ENCODE measurements at places on chromosomes 11 and 22.
A peak's percentile ranks its signal among the peaks of the same experiment; 100 is the strongest.

- DNase-seq = no peak
These were observed 51.4 kb upstream of the WNT7B start for GRCh38 chr22:46028106-46028991.

DNA sequence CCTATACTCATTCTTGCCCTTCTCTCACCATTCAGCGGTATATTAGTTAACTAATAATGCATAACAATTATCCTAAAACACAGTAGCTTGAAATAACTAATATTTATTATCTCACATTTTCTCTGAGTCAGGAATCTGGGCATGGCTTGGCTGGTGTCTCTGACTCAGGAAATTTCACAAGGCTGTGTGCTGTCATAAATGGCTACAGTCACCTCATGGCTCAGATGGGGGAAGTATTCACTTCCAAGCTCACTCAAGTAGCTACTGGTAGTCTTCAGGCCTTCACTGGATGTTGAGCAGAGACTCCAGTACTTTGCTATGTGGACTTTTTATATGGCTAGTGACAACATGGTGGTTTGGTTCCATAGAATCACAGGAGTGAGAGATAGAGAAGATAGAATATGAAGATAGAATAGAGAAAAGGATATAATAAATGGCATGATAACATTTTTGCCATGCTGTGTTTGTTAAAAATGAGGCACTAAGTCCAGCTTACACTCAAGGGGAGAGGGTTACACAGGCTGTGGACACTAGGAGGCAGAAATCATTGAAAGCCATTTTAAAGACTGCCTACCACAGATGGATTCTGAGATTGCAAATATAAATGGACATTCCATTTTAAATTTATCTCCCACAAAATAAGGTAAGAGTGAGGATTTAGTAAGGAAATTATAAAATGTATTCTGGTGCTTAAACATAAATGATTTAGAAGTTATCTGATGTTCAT lies 997.8 kb upstream of the CHORDC1 start:
- no peak for DNase-seq

- no peak for DNase-seq
These were observed 1.2 kb downstream of the MICALL1 start for GRCh38 chr22:37907036-37907954.

GRCh38 chr22:46730568-46731245 lies 7.3 kb downstream of the CERK start:
- DNase-seq = no peak

DNA sequence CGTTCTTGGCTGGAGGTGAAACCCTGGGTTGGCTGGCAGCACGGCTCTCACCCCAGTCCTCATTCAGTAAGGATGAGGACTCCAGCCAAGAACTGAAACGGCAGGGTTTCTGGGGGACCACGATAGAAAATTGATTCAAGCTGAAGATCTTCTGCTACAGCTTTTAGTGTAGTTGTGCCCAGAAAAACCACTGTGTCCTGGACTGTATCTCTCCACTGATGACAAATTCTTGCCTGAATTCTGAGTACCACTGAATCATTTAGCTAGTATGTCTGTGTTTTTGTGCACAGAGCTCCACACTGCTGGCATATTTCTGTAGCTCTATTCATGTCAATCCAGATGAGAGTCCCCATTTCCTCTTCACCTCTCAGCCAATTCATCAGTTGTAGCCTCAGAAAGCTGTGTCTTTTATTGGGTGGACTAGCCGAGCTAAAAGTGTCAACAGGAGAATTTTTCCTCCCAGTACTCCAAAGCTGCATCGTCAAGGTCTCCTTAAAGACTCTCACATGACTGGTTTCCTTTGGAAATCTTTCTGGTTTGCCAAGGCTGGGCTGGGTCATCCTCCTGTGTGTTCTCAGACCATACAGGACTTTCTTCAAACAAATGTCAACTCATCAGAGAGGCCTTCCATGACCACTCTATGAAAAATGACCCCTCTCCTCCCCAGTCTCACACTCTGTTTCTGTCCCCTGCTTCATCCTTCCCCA lies 144.6 kb downstream of the LDLRAD3 start:
- DNase-seq = no peak

DNA sequence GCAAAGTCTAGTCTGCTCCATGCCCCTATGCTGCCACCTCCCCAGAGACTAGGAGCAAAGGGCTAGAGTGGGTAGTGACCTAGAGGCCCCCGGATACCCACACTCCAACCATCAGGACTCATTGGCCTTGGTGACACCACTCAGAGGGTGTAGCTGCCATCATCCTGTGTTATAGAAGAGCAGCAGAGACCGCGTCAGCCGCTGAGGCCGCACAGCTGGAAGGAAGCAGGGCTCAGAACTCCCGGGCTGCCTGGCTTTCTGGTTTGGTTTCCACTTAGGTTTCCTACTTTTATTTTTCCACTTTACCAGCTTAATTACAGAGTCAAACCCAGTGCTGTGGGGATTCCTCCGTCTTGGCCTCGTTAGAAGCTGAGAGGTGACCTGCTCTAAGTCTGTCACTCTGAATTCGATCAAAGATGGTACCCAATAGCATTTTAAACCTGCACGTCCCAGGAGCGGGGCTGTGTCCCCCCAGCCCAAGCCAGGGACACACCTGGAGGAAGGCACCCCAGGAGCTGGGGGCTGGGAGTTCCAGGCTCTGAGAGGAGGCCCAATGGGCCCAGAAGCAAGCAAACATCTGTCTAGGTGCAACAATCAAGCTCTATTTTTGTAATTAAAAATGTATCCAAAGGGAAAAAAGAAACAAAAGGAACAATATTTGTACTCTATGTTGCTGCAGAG lies 2.1 kb upstream of the CDKN1C start:
- no peak for DNase-seq

GRCh38 chr22:38122616-38123015 lies 12.1 kb upstream of the BAIAP2L2 start:
- DNase-seq = no peak

DNA sequence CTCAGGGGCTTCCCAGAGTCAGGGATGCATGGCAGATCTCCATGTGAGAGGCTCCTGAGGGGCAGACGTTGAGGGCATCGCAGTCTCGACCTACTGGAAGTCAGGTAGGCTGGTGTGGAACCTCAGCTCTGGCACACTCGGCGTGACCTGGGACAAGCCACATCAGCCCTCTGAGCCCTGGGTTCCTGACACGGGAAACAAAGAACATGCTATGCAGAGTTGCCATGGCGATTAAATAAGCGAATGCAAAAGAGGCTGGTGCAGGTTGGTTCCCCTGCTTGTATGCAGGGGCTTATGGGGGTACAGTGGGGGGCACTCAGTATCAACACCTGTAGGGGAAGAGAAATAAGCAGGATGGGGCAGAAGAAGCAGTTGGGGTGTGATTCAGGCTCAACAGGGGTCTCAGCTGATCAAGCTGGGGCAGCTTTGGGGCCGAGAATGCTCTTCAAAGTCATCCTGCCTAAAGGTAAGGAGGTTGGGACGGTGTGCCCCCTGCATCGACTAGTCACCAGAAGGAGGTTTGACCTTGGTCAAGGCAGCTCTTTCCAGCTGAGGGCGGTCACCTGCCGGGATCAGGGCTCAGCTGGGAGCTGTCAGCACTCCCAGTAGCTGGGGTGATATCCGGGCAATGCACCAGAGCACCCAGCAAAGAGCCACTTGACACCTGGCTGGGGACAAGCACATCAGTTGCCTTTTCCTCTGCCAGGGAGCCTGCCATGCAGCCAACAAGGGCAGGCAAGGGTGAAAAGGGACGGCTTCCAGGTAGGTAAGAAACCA lies 442.7 kb downstream of the MIAT start:
- no peak for DNase-seq

- DNase-seq = no peak
These were observed 87.3 kb upstream of the CTSC start for GRCh38 chr11:88424881-88425280.

- DNase-seq = peak; percentile 23
These were observed 44.7 kb downstream of the CCDC90B start for GRCh38 chr11:83241291-83241946.

- no peak for DNase-seq
These were observed 46.9 kb downstream of the LUZP2 start for GRCh38 chr11:24543771-24544170.

DNA sequence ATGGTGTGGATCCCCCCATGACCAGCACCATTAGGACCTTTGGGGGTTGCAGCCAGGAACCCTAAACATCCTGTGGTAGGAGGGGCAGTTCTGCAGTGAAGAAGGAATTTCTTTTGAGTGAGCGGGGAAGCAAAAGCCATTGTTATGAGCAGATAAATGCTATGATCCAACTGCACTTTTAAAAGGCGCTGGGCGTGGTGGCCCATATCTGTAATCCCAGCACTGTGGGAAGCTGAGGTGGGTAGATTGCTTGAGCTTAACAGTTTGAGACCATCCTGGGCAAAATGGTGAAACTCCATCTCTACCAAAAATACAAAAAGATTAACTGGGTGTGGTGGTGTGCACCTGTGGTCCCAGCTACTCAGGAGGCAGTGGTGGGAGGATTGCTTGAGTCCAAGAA lies 5.9 kb upstream of the TOMM22 start:
- no peak for DNase-seq

DNA sequence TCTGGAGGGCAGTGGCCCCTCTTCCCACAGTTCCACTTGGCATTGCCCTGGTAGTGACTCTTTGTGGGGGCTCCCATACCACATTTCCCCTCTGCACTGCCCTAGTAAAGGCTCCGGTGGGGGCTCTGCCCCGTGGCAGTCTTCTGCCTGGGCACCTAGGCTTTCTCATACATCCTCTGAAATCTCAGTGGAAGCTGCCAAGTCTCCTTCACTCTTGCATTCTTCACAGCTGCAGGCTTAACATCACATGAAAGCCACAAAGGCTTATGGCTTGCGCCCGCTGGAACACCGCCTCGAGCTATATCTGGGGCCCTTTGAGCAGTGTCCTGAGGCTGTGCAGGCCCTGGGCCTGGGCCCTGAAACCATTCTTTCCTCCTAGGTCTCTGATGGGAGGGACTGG lies 25.3 kb downstream of the PLEKHB1 start:
- no peak for DNase-seq

- DNase-seq = no peak
These were observed 73.5 kb upstream of the PITPNB start for GRCh38 chr22:27992294-27993165.

DNA sequence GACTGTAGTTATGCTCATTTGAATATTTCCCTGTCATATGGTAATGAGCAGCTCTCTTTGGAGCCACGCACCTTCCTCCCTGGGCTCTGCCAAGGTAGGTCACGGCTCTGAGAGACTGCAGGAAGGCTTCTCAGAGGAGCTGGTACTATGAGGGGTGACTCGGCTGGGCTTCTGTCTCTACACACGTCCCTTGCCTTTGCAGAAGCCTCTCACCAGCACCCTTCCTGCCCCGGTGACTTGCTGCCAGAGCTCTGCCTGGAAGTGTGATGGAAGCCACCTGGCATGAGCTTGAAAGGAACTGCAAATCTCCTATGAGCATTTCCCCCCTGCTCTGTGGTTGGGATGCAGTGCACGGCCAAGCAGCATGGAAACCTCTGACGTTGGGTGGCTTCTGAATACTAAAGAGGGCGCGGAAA lies 74.2 kb downstream of the KIRREL3 start:
- DNase-seq = no peak

- no peak for DNase-seq
These were observed 13.2 kb downstream of the ASPHD2 start for GRCh38 chr22:26442086-26442756.

DNA sequence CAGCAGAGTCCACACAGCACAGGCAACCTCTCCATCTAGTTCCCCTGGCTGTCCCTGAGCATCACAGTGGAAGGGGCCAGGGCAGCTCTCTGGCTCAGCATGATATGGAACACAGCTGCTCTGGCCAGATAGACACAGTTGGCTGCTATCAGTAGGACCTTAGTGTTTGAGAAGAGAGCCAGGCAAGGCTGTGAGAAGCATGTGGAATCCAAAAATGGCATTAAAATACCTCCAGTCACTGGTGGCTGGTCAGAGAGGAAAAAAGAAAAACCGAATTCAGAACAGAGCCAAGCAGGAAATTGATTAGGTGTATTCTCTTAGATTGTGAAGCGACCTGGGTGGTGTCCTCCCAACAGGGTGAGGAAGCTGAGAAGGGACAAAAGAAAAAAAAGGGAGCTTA lies 27.9 kb downstream of the SERPINH1 start:
- DNase-seq = no peak

DNA sequence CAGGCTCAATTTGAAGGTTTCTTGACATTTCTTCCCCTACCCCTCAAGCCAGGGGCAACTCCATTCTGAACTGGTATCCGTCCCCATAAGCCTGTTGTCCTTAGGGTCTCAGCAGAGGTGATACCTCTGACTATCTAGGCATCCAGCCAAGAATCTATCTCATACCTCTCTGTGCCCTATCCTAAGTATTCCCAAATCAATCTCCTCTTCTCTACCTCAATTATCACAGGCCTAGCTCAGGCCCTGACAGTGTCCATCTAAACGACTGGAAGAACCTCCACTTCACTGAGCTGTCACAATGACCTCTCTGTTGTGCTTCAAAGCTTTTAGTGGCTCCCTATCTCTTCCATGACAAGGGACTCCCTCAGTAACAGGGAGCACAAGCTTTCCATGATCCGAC lies 26.9 kb downstream of the HIRA start:
- no peak for DNase-seq

DNA sequence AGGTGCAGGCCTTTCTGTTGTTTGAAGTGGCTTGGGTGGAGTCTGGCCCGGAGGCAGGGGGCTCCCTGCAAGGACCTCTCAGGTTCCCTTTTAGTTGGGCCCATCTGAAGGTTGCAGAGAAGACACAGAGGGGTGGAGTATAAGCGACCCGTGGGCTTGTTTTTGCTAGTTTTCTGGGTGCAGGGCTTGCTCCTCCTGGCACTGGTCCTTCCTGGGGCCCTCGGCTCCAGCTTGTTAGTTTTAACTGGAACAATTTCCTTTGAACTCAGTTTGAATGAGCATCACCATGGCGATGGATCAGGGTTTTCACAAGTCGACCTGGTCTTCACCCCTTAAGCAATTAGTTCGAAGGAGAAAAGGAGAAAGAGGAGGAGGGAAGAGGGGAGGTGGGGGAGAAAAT lies 28.5 kb upstream of the OAF start:
- no peak for DNase-seq

DNA sequence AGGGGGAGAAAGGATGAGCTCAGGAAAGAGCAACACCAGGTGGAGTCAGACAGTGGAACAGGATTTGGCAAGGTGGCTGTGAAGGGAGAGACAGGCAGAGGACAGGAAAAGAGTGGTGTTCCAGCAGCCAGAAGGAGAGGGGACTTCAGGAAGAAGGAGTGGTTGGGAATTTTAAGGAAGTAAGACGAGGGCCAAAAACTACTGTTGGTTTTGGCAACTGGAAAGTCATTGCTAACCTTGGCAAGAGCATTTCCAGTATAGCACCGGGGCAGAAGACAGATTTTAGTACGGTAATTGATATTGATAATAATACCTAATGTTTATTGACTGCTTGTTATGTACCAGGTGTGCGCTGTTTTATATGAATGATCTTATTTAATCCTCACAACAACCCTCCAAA lies 15.4 kb upstream of the DDX6 start:
- DNase-seq = no peak

GRCh38 chr11:118635237-118635591 lies 27.8 kb downstream of the PHLDB1 start:
- DNase-seq = no peak

GRCh38 chr11:114263513-114264170 lies 32.6 kb upstream of the NNMT start:
- no peak for DNase-seq

GRCh38 chr11:115760461-115761320 lies 256.5 kb upstream of the CADM1 start:
- DNase-seq = no peak

- DNase-seq = peak; percentile 65
These were observed 19.0 kb downstream of the POLD3 start for GRCh38 chr11:74611369-74611861.

- no peak for DNase-seq
These were observed 300.0 kb upstream of the DDI1 start for GRCh38 chr11:103736315-103737036.

Data from AG09319 (cell line).